ENCODE measurements at places on chromosomes 4 and X. TPM values are rescaled to one million over a fixed set of nuclear protein-coding genes. Genes with fewer than 3 reads are reported as not detected.

DNA sequence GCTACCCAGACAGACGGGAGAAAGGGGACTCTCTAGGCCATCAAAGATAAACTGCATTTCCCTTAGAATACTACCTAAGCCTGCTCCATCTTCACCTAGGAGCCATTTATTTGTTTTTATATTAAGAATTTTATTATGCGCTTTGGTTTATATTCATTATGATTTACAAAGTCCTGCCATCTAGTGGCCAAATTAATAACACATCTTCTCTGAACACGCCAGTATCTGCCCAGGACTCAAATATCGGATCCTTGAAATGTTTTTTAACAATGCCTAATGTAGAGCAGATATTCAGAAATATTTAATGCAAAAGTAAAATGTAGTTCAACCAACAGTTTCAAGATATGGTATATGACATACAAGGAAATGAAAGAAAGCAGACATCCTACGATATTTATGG, 20.8 kb upstream of the PRPS2 start:
- peak; percentile 57 for DNase-seq

DNA sequence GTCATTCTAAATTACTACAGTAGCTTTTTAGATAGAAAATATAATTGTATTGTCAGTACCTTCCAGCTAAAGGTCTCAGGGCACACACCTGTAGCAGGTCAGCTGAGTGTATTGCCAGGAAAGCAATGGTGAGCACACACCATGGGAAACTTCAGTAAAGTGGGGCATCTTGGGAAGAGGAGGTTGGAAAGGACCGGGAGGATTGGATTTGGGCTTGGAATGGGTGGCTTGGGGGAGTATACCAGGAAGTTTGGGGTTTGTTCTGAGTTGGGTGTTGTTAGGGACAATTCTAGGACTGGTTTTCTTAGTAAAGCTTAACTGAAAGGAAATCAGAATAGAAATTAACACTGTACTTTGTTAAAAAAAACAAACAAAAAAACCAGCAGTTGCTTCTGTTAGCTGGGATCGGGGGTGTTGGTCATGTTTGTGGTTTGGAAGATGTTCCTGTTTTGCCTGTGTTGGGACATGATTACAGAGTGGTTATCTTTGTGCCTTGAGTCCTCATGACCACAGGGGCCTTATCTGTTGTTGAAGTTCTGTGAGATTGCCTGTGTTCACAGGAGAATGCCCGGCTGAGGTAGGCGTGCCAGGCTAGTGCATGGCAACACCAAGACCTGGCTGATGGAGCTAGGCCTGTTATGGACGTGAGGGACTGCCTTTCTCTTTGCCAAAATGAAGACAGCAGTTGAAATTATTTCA, 35.1 kb downstream of the PRIMPOL start:
- DNase-seq: no peak

DNA sequence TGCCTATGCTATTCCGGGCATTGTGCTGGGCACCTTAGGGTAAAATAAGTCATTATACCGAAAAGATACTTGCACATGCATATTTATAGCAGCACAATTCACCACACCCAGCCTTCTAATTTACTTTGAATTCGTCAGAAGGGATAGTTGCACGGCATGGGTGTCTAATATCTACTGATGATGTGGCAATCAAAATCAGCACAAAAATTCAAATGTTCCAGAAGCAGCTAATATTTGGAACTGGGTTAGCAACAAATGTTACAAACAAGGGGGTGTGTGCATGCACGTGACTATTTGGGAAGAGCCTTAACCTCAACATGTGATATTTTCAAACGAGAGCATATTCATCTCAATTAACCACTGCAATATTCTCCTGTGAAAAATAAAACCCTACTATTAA, 79.7 kb upstream of the PRSS48 start:
- DNase-seq: no peak

The HTN3 gene
- not detected for polyA plus RNA-seq

DNA sequence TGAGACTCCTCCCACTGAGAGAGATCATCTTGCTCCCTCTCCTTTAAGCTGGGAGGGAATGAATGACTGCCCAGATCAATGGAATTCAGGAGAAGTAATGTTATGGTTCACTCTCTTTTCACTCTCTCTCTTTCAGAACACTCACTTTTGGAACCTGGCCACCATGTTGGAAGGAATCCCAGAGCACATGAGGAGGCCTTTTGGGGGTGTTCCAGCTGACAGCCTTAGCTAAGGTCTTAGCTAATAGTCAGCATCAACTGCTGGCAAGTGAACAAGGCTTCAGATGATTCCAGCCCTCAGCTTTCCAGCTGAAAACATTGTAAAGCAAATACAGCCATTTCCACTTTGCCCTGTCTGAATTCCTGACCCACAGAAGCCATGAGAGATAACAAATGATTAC, 124.0 kb upstream of the CLNK start:
- peak; percentile 87 for DNase-seq

- no peak for DNase-seq
These were observed 264.4 kb upstream of the ITM2A start for GRCh38 chrX:79631526-79631925.

The SRPX gene
- 10.9 TPM for polyA plus RNA-seq

- DNase-seq: peak; percentile 95
These were observed 14.5 kb downstream of the SPACA5 start for GRCh38 chrX:48021026-48021900.

GRCh38 chrX:32514986-32515385, 696.4 kb downstream of the DMD start:
- no peak for DNase-seq

The POF1B gene
- polyA plus RNA-seq: 0.11 TPM

- no peak for DNase-seq
These were observed 113.7 kb upstream of the NEXMIF start for GRCh38 chrX:75038925-75039324.

The ARAF gene
- polyA plus RNA-seq: 45.2 TPM

DNA sequence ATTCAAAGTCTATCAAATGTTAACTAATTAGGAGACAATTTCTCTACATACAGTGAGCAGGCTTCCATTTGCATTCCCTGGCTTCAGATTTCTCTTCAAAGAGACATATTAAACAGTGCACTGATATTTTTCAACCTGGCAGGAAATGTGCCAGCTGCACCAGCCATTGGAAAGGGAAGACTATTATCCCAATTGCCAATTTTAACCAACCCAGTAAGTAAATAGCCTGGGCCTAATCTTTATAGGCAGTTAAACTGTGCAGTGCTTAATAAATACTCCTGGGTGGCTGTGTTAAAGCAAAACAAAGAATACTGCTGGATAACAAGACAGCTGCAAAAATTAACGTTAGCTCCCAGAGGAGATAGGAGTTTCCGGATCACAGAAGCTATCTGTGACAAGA, 111.9 kb upstream of the GALNT7 start:
- no peak for DNase-seq

The DNAAF6 gene
- polyA plus RNA-seq: 1.5 TPM

GRCh38 chr4:144501231-144501780, 144.7 kb upstream of the HHIP start:
- no peak for DNase-seq

- no peak for DNase-seq
These were observed 107.3 kb downstream of the PTTG2 start for GRCh38 chr4:38067499-38067898.

The STEEP1 gene
- polyA plus RNA-seq: 27.8 TPM

The KLB gene
- polyA plus RNA-seq: 0.45 TPM

DNA sequence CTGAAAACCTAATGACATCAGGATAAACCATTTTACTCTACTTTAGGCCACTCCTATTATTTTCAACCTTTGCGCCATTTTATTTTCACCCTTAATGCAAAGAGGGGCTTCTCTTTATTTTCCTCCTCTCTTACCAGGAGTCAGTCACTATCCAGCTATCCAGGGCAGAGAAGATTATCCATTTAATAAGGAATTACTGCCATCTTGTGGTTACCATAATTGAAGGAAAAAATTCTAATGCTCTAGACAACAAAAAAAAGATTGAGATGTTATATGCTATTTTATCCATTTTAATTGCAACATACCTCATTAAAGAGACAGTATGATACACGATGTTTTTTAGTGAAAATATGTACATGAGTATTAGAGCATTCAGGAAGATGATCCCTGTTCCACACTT, 514.5 kb upstream of the FAM241A start:
- peak; percentile 33 for DNase-seq

DNA sequence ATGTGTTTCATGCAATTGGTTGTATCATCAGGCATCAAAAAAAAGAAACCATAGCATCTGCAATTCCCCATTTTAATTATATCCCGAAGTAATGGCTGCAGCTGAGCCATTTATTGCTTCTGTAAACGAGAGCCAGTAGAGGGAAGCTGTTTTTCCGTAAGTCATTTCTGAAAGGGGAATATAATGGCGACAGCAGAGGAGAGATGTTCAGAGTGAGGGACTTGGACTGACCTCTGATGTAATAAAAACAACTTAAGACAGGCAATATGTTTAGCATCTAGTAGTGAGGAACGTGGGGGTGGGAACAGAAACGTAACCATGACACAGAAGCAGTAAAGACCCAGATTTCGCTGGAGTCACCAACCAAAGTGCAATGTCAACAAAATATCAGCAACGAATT, 31.5 kb upstream of the NAA11 start:
- DNase-seq: no peak

The USP9X gene
- polyA plus RNA-seq: 41.2 TPM

The CCKAR gene
- 0.89 TPM for polyA plus RNA-seq

- no peak for DNase-seq
These were observed 4.6 kb downstream of the PCDH19 start for GRCh38 chrX:100405424-100405823.

DNA sequence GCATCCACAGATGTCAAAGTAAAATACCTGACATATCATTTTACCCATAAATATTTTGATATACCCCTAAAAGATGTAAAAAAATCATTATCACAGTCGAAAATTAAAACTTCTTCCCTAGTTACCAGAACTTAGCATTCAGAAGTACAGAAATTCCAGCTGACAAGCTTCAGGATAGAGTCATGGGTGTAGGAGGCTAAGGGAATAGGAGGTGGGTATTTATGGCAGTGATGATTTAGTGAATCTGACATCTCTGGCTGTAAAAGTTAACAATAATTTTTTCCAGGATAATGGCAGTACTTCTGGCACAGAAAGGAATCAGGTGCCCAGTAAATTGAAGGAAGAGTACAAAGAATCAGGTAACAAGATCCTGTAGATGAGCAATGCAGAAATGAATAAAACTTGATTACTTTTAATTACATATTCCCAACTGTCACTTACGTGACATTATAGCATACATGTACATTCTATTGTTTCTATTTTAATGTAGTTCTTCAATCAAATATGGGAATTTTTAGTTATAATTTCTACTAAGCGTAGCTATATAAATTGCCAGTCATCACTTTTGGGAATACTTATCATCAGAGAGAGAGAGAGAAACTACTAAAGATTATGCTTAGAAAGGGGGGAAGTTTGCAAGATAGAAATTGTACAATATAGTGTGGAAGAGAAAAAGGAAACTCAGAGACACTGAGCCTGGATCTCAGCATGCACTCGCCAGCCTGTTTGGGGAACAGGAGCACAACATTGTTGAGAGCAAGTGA, 143.4 kb downstream of the TMEM144 start:
- DNase-seq: no peak

- no peak for DNase-seq
These were observed 3.1 kb upstream of the MTMR1 start for GRCh38 chrX:150690126-150690525.
